Activated T-cell treated with anti-CD3 and anti-CD28 coated beads for 24 hours (primary cell): ENCODE measurements at places on chromosomes 1 and 21.

DNA sequence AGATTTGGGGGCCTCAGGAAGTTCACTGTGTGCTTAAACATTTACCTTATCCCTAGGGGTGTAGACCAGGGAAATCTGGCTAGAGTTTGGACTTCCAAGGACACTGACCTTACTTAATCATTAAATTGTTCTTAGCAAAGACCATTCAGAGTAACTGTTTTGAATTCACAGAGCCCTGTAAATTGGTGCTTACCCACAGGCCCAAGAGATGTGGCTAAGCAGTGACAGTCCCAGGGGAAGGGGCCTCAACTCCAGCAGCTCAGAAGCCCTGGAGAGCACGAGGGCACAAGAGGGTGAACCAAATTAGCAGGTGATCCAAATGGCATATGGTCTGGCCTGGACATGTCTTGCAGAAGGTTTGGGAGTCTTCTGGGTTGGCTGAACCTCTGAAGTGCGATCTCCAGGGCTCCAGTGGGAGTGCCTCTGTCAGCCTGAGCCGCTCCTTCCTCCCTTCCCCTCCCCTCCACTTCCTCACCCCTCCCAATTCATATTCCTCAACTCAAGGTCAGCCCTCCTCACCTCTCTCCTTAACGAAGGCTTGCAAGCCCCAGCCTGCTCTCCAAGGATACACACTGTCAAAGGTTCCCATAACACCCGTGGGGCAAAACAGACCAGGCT lies 4.3 kb downstream of the PAQR7 start:
- DNase-seq = no peak

DNA sequence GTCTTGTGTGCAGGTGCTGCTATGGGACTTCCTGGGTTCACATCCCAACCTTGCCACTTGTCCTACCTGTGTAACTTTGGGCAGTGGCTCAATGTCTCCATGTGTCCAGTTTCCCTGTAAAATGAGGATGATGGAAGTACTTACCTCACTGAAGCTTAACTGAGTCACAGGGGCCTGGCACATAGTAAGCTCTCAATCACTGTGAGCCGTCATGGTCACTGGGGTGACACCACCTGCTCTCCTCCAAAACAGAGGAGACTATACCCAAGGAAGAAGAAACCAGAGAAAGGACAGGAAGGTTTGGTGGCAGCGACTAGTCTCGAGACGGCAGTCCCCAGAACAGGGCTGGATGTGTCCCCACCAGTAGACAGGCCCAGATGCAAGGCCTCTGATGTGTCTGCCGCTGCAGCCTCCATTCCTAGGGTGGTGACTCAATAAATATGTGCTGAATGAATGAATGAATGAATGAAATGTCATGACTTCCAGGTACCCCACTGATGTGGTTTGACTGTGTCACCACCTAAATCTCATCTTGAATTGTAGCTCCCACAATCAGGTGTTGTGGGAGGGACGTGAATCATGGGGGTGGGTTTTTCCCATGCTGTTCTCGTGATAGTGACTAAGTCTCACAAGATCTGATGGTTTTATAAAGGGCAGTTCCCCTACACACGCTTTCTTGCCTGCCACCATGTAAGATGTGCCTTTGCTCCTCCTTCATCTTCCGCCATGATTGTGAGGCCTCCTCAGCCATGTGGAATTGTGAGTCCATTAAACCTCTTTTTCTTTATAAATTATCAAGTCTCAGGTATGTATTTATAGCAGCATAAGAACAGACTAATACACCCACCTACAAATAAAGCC lies 13.0 kb upstream of the LRP8 start:
- peak; percentile 34 for DNase-seq

- no peak for DNase-seq
Observed at GRCh38 chr1:99650030-99650429, 4.1 kb downstream of the PALMD start.

GRCh38 chr1:232673256-232673655 lies 43.3 kb upstream of the SIPA1L2 start:
- DNase-seq = no peak

DNA sequence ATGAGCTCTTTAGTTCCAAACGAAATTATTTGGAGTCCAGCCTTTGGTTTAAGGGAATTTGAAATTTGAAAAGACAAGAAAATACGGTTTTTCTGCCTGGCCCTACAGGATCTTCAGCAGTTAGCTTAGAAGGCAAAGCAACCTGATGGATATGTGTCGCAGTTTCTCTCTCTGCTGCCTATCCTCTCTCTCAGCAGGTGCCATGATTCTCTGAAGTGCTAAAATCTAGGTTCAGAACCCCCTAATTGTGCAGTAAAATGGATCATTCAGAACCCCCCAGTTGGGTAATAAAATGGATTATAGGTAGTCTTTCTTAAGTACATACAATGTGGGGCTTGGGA lies 446 bp upstream of the DEPDC1 start:
- no peak for DNase-seq

DNA sequence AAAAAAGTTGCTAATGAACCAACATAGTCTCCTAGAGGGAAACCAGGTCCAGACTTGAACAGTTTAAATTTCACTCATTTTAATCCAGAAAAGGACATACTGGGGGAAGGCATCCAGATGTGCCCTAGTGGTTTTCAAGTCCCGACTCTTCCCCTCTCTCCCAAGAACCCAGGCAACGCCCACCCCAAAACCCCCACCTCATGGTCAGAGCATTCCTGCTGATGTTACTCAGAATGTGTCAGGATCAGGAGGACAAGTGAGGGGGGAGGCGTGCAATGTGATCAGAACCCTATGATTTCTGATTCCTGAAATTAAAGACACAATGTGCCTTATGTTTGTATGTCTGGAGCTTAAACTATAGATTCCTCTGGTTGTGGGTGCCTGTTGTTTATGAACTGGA lies 1.6 kb upstream of the CTSK start:
- DNase-seq = no peak

DNA sequence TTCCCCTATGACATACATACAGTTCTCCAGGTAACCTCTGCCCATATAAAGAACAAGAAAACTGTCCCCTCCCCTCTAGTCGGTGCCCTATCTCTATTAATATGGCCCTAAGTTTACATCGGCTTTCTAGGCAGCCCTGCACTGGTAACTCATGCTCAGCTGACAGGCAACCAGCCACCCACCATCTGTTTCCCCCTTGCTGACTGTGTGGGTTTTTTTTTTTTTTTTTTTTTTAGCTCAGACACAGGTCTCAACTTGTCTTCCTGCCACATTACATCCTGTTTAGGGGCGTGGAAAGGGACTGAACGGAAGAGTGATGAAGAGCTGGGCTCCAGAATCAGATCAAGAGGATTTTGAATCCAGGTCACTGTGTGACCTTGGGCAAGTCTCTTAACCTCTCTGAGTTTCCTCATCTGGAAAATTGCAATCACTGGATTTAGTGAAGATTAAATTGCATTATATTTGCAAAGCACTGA lies 14.0 kb downstream of the LAPTM5 start:
- DNase-seq = peak; percentile 55

DNA sequence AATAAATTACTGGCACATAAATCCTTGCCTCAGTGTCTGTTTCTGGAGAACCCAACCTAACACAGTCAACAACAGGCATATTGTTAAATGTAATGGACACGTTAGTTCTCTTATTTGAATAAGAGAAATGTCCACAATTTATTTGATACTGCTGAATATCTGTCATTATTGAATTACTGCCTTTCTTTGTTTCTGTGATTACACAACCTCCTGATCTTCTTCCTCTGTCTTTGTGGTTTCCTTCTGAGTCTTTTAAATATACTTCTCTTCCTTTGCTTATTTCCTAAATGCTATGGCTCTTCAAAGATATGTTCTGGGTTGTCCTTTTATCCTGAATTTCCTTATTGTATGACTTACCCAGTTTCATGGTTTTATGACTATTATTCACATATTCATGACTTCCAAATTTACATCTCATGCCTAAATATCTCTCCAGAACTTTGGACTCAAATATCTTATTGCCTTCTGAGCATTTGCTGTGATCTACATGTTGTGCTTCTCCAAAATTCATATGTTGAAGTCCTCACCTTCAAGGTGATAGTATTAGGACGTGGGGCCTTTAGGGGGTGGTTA lies 39.9 kb downstream of the MSH4 start:
- DNase-seq = no peak

DNA sequence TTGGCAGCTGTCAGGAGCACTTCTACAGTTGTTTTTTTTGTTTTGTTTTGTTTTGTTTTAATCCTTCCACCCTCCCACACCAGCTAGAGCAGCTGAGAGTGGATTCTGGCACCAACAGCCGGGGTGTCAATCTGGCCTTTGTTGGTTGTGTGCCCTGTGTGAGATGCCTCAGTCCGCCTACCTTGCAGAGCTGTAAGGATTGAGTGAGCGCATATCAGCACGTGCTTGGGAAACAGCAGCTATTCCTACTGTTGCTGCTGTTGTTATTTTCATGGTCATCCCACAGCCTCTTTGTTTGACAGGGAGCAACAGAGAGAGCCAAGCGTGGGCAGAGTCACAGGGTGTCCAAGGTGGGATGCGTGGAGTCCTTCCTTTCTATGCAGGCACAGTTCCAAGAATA lies 50.4 kb downstream of the PGBD5 start:
- DNase-seq = no peak

DNA sequence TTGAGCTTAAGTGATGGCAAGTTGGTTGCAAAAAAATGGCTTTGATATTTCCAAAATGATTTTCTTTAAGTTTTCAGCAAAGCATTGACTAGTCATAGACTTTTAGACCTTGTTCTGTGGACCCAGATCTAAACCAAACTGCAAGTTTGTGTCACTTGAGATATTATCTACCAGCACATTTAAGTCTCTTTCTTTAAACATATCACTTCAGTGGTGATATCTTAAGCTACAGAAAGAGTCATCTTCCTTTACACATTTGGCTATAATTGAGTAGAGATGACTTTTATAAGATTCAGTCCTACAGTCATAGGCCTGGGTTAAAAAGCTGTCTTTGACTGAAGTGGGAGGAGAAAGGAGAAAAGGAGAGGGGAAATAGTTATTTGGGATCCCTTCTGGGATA lies 95.2 kb downstream of the RUNX1 start:
- DNase-seq = no peak

- DNase-seq = no peak
Observed at GRCh38 chr1:29364101-29364678, 127.9 kb downstream of the PTPRU start.

GRCh38 chr1:205074084-205074483 lies 10.2 kb downstream of the TMEM81 start:
- DNase-seq = no peak

DNA sequence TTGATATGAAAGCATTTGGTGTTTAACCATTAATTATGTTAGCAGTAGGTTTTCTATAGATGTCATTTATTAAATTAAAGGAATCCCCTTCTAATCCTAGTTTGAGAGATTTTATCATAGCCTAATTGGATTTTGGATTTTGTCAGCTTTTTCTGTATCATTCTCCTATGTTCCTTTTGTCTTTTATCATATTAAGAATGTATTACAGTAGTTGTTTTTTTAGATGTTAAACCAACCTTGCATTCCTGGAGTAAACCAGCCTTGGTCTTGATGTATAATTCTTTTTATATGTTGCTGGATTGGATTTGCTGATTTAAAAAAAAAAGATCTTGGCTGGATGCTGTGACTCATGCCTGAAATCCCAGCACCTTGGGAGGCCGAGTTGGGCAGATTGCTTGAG lies 5.6 kb downstream of the SETDB1 start:
- no peak for DNase-seq

DNA sequence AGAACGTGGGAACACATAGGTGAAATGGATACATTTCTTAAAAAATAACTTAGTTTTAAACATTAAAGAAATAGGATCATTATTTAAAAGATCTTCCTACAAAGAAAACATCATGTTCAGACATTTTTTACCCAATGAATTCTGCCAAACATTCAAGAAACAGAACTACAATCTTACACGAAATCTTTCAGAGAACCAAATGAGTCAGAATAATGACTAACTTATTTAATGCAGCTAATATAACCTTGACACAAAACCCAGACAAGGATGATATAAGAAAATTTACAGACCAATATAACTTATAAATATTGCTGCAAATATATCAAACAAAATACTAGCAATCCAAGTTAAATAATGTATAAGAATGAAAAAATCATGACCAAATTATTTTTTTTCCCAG lies 220.1 kb upstream of the KCNK2 start:
- no peak for DNase-seq

DNA sequence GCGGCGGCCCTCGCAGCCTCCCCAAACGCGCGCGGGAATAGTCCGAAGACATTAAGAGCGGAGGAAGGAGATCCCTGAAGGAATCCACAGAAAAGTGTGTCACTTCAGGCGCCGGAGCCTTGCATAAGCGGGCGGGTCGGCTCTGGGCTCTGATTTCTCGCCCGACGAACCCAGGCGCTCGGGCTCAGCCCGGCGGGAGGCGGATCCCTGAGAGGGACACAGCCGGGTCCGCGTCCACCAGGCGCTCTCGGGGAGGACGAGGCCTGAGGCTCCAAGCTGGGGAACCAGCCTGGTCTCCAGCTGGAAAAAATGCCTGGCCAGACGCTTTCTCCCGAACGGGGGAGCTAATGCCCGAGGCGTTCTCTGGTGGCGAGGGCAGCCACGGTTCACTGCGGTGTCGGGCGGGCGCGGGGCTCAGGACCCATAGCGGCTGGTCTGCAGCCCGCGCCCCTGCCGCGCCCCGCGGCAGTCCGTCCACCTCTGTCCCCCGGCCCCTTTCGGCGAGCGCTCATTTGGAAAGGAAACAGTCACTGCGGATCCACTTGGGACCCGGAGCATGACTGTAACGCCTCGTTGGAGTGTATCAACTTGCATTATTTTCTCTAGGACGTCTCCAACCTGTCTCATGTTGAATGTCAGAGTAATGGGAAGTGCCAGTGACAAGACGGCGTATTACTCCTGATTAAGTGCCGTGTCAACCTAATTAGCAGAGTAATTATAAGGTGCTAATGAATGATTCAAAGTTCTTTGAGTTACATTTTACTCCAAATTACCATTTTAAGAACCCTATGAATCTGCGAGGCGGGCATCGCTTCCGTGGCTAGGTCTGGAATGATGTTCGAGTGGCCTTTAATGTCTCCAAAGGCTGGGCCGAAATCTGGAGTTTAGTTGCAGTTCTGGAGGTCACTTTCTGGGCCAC lies 1.6 kb upstream of the BARHL2 start:
- no peak for DNase-seq

- DNase-seq = no peak
Observed at GRCh38 chr1:22259551-22260282, 116.8 kb upstream of the WNT4 start.

GRCh38 chr1:11848373-11848700 lies 754 bp upstream of the NPPA start:
- no peak for DNase-seq

- DNase-seq = no peak
Observed at GRCh38 chr1:175933801-175934200, 190.4 kb upstream of the TNR start.

- no peak for DNase-seq
Observed at GRCh38 chr1:30968220-30968971, 59.8 kb upstream of the SDC3 start.
